ENCODE measurements at places on chromosomes 3 and 15.

- ATAC-seq: no peak
These were observed 20.5 kb downstream of the LPP start for GRCh38 chr3:188174317-188175044.

- ATAC-seq: no peak
These were observed 119.4 kb upstream of the ROBO1 start for GRCh38 chr3:79887213-79887612.

GRCh38 chr3:13884851-13885703 is 5.2 kb upstream of the WNT7A start:
- ATAC-seq: peak; percentile 74

DNA sequence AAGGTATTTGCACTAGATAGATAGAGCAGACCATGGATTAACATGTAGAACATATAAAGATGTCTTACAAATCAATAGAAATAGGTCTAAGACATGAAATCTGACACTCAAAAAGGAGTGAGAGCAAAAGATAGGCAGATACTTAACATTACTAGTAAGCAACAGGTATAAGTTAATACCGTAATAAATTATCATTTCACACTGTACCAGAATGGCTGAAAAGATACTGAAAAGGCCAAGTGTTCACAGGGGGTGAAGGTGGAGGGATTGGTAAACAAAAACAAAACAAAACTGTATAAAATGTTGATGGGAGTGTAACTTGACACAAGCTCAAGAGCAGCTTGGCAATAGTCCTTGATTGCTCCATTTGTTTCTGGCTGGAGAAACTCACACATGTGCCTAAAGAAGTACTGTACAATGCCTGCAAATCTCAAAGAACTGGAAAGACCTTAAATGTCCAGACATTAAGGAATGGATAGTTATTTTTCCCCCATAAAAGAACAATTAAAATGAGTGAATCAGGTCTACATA is 3.5 kb downstream of the NSMCE3 start:
- ATAC-seq: no peak

- no peak for ATAC-seq
These were observed 25.3 kb upstream of the SI start for GRCh38 chr3:165103616-165104015.

All from activated T-helper 17 cell treated with anti-CD3 and anti-CD28 coated beads, Interleukin-2, amount 50 U/mL, for 72 hours (primary cell).